ENCODE measurements at places on chromosomes 7 and 10. TPM values are rescaled to one million over a fixed set of nuclear protein-coding genes. Genes with fewer than 3 reads are reported as not detected.

- no peaks in the 10 kb centered on the region for H3K36me3 ChIP-seq
- no peak for DNase-seq
- no peak overlapping the region for H3K27ac ChIP-seq
- no peak overlapping the region for H3K4me3 ChIP-seq
These were observed 39.2 kb downstream of the ZNF467 start for GRCh38 chr7:149733924-149734790.

- no peaks in the 10 kb centered on the region for H3K36me3 ChIP-seq
- H3K27me3 ChIP-seq, result no peaks in the 10 kb centered on the region
- peaks cover 47% of the 10 kb centered on the region for H3K4me1 ChIP-seq
- H3K4me3 ChIP-seq, result no peak overlapping the region
- peak overlapping the region; percentile 99 for H3K27ac ChIP-seq
These were observed 9.9 kb downstream of the LRRC4 start for GRCh38 chr7:128021366-128021765.

- H3K4me1 ChIP-seq, result no peaks in the 10 kb centered on the region
- no peak overlapping the region for H3K4me3 ChIP-seq
- H3K27ac ChIP-seq, result no peak overlapping the region
- H3K36me3 ChIP-seq, result no peaks in the 10 kb centered on the region
- DNase-seq, result no peak
- H3K27me3 ChIP-seq, result no peaks in the 10 kb centered on the region
These were observed 45.4 kb downstream of the VIM start for GRCh38 chr10:17273403-17273802.

- no peak for DNase-seq
- H3K4me1 ChIP-seq, result peaks cover 20% of the 10 kb centered on the region
- no peaks in the 10 kb centered on the region for H3K27me3 ChIP-seq
- H3K27ac ChIP-seq, result no peak overlapping the region
These were observed 7.4 kb downstream of the IMPDH1 start for GRCh38 chr7:128402356-128402755.

- H3K4me3 ChIP-seq, result no peak overlapping the region
- peaks cover 65% of the 10 kb centered on the region for H3K4me1 ChIP-seq
- no peak for DNase-seq
These were observed 145.9 kb downstream of the ARID5B start for GRCh38 chr10:62047228-62047892.

GRCh38 chr7:18771834-18772566 lies 276.5 kb downstream of the HDAC9 start:
- no peak overlapping the region for H3K4me3 ChIP-seq
- no peaks in the 10 kb centered on the region for H3K36me3 ChIP-seq
- H3K27ac ChIP-seq, result no peak overlapping the region
- DNase-seq, result no peak
- no peaks in the 10 kb centered on the region for H3K4me1 ChIP-seq
- H3K27me3 ChIP-seq, result no peaks in the 10 kb centered on the region

- H3K36me3 ChIP-seq, result no peaks in the 10 kb centered on the region
- DNase-seq, result no peak
- peaks cover 82% of the 10 kb centered on the region for H3K27me3 ChIP-seq
These were observed 42.7 kb upstream of the PLXNA4 start for GRCh38 chr7:132618956-132619305.

DNA sequence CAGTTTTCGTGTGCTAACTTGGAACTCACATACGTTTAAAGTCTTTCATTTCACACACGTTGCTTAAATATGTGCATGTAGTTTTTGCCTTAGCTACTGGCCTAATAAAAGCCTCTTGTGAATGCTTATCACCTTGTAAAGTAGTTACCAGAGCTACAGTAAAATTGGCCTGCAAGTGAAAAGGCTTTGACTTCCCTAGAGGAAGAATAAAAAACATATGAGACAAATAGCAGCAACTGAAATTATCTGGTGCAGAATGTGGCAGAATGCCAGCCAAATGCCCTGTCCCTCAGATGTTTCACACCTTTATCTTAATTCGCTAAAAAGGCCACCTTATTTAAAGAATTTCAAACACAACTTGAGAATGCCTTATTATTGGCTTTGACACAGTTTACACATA lies 28.1 kb upstream of the RPA3 start:
- H3K27me3 ChIP-seq, result no peaks in the 10 kb centered on the region
- no peaks in the 10 kb centered on the region for H3K36me3 ChIP-seq
- H3K27ac ChIP-seq, result no peak overlapping the region

The CDH23 gene
- 13.3 TPM for total RNA-seq

The GPC2 gene
- total RNA-seq, result 4.5 TPM

The OR13A1 gene
- total RNA-seq, result 0.15 TPM

The SEC61A2 gene
- 6.8 TPM for total RNA-seq

The AKR1C1 gene
- 1,313 TPM for total RNA-seq

The PON3 gene
- total RNA-seq, result 1.5 TPM

The CRHR2 gene
- total RNA-seq, result not detected

The CPXM2 gene
- total RNA-seq, result not detected

The EPDR1 gene
- total RNA-seq, result 5.4 TPM
